ENCODE measurements at places on chromosomes 12 and 14. TPM values are rescaled to one million over a fixed set of nuclear protein-coding genes. Genes with fewer than 3 reads are reported as not detected.

RD3L gene
- polyA plus RNA-seq: not detected

BIN2 gene
- 3.4 TPM for polyA plus RNA-seq

PTPN21 gene
- 5.3 TPM for polyA plus RNA-seq

NUP107 gene
- 10.6 TPM for polyA plus RNA-seq
